ENCODE measurements at places on chromosomes 5 and 9.

- no peak for DNase-seq
Observed at GRCh38 chr5:124185716-124186115, 560.7 kb downstream of the ZNF608 start.

- no peak for DNase-seq
Observed at GRCh38 chr5:107878661-107879060, 207.9 kb upstream of the EFNA5 start.

DNA sequence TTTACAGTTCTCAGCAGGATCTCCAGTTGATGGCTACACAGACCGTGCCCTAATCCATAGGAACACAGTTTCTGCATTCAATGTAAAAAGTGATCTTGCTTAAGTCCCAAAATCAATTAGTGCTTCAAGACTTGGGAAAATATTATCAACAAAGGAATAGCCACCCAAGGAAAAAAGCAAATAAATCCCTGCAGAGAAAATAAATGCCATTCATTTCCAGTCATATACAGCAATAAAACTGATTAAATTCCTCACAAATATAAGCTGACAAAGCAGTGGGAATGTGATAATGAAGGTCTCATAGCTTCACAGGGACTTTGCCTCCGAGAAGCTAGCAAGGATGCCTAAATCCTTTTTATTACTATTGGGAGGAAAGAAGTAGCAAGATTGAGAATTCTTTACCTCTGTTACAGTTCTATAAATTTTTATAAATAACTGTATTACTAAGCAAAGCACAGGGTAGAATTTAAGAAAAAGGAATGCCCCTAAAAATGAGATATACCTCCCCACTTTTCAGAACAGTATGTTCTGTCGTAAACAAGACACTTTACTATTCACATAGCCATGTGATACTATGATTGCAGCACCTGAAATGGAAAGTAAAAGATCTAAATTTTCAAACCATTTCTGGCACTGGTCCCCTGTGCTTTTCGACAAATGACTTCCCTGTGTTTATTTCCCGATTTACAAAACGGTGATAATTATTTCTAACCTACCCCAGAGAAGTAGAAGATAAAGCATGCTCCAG lies 59.8 kb downstream of the ARSB start:
- no peak for DNase-seq

DNA sequence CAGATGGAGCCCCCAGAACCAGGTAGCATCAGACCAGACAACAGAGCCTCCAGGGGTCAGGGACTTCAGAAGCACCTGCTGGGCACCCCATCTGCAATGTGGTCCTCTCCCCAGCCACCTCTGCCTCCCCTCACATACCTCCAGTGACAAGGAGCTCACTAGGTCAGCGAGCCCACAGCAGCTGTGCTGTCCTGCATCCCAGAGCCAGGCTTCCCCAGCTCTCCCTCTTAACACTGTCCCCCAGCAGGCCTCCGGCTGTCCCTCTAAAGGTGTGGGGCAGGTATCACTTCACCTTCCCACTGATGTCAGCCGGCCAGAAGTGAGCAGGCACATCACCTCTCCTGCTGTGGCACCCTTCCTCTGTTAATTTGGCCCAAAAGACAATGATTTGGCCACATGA lies 83.6 kb downstream of the LMX1B start:
- DNase-seq: no peak

GRCh38 chr9:74499111-74499601 lies 2.0 kb downstream of the RORB start:
- no peak for DNase-seq

DNA sequence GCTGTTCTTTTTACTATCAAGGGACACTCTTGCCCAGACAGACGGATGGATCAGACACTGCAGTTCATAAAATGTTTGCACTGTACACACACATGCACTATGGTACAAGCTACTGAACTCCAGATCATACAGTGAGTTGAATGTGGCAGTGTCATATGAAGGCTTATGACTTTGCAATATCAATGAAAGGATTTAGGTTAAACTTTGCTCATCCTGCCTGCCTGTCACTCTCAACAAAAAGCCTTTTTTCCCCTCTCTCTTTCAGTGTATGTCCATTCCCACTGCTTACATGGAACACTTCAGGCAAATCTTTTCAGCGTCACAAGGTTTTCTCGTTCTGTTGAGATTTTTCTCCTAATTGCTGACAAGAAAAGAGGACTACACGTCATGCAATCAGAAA lies 97.4 kb downstream of the BNC2 start:
- no peak for DNase-seq

DNA sequence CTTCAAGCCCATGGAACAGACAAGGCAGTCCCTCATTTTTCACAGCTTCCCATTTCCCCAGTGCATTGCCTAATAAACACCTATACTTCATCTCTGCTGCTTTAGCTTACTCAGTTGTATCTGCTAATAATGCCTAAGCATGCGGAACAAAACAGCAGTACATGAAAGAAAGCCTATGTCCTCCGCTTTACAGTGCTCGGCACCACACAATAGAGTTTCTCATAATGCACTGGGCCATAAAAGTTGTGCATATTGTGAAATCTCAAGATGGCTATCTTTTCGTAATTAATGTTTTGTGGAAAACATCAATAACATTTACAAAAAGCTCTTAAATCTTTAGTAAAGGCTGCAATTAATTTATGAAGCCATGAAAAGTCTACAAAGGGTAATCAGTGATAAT lies 69.3 kb downstream of the DENND1A start:
- DNase-seq: no peak

GRCh38 chr9:136257381-136258298 lies 12.0 kb upstream of the QSOX2 start:
- no peak for DNase-seq

GRCh38 chr5:32182463-32183063 lies 8.4 kb upstream of the GOLPH3 start:
- no peak for DNase-seq

DNA sequence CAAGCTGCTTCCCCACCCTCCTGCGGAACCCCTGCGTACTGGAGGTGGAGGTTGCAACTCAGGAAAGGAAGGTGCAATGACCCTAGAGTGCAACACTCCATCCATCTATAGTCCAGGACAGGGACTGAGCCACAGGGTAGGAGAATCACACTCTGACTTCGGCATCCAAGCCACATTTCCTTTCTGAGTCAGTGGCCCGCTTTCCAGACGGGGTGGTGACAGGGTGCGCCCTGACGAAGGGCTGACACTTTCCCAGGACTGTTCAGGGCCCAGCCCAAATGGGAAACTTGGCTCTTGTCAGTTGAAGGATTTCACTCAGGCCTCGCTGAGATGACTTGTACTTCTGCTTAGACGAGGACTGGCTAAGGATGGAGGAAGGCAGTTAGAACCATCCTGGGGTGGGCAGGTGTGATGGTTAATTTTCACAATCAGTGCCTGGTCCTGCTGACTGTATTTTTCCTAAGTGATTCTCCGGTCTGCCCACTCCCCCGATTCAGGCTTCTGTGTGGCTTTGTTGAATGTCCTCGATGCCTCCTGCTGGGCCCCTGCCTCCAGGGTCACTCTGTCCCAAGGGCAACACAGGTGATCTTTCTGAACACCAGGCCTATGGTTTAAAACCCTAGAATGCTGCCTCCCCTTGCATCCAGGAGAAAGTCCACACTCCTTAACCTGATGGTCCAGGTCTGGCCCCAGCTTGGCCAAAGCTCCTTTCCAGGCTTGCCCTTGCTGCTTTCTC lies 228.1 kb downstream of the FSTL4 start:
- no peak for DNase-seq

GRCh38 chr5:172799416-172799815 lies 28.4 kb upstream of the DUSP1 start:
- DNase-seq: no peak

DNA sequence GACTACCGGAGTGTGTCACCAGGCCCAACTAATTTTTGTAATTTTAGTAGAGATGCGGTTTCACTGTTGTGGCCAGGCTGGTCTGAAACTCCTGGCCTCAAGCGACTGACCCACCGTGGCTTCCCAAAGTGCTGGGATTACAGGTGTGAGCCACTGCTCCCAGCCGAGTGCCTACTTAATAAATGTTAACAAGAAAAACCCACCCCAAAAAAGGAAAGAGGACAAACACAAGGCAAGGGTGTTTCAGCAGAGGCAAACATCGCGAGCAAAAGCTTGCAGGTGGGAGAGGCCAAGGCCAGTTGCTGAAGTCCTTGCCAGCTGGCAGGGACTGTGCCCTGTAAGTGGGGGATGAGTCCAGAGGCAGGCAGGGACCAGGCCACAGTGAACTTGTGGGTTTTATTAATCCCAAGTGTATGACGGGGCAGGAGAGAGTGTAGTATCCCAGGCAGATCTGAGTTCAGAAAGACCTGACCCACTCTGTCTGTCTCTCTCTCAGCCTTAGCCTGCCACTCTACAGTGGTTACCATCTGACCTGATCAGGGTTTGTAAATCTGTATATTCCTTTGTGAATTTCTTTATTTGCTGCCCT lies 6.4 kb upstream of the FPGS start:
- DNase-seq: no peak

DNA sequence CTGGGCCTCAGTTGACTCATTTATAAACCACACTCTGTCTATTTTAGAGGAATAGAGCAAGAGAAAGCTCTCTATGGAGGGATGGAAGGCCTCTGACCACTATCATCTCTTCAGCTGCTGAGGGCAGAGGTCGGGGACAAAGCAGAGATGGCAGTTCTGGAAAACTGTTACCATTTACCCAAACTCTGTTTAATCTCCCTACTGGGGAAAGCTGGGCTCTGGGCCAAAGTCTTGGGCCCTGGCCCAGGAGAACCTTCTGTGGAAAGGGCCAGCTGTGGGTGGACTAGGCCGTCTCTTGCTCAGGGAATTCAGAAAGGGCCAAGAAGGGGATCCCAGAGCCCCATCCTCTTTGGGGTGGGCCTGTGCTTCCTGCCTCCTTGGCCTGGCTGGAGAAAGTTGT lies 100.0 kb downstream of the PSD2 start:
- DNase-seq: no peak

DNA sequence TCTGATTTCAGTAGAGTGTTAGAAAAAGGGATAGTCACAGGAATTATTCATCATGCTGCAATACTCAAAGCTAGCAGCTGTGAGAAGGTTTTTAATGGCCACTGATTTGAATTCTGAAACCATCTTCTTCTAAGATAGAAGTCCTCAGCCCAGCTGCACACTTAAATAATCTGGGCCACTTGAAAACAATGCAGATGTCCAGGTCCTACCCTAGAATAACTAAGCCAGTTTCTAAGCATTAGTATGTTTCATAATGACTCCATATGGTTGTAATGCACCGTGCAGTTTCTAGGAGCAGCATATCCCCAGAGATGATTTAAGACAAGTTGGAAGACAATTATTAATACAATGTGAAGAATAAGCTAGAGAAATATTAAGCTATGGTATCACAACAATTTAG lies 159.9 kb upstream of the FBXL17 start:
- DNase-seq: no peak

- DNase-seq: no peak
Observed at GRCh38 chr5:77876862-77877502, 100.8 kb upstream of the TBCA start.

DNA sequence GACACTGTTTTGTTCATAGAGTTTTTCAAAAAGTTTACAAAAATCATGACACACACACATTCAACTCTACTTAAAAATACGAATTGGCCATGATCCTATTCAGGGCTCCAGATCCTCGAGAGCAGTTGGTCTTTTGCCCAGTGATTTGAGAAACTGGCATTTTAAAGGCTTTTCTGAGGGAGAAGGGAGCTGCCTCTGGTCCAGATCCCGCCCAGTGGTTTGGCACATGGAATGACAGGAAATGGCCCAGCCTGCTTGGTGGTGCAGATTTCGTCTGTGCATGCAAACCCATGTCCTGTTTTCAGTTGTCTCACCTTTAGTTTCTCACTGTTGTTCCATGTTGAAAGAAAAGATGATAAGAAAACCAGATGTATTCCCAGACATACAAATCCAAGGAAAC lies 3.6 kb downstream of the CAMK4 start:
- DNase-seq: no peak

DNA sequence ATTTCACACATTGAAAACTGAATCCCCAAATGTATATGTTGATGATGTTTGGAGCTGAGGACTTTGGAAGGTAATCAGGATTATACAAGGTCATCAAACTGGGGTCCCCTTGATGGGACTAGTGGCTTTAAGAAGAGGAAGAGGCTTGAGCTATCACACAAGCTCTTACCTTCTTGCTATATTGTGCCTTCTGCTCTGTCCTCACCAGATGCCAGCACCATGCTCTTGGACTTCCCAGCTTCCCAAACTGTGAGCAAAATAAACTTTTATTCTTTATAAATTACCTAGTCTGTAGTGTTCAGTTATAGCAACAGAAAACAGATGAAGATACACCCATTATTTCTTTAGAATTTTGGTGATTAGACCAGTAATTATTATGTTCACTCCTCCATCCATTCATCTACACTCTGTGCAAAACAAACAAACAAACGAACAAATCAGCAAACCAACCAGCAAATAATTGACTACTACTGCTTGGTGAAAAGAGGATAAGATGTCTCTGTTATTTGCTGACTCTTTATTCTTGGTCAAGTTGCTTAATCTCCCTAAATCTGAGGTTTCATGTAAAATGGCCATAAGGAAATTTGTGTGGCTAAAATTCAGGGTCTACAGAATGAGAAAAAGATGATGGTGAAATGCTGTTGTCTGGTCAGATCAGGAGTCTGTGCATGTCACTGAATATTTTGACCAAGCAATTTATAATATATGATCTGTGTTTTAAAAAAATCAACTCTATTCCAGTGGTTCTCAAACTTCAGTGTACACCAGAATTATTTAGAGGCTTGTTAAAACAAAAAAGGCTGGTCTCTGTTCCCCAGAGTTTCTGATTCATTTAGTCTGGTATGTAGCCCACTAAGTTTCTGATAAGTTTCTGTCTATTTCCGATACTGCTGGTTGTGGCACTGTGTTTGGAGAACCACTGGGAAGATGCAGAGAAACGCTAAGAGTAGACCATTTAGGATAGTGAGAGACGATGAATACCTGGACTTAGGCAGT lies 854.1 kb downstream of the MAT2B start:
- no peak for DNase-seq

GRCh38 chr9:126303488-126303887 lies 23.1 kb upstream of the MVB12B start:
- no peak for DNase-seq

GRCh38 chr5:132657676-132658380 lies at the start of gene IL13:
Gene IL13 (plus strand): TSS chr5:132658173. CDS start chr5:132658187, 14 bp downstream.
- DNase-seq: no peak

DNA sequence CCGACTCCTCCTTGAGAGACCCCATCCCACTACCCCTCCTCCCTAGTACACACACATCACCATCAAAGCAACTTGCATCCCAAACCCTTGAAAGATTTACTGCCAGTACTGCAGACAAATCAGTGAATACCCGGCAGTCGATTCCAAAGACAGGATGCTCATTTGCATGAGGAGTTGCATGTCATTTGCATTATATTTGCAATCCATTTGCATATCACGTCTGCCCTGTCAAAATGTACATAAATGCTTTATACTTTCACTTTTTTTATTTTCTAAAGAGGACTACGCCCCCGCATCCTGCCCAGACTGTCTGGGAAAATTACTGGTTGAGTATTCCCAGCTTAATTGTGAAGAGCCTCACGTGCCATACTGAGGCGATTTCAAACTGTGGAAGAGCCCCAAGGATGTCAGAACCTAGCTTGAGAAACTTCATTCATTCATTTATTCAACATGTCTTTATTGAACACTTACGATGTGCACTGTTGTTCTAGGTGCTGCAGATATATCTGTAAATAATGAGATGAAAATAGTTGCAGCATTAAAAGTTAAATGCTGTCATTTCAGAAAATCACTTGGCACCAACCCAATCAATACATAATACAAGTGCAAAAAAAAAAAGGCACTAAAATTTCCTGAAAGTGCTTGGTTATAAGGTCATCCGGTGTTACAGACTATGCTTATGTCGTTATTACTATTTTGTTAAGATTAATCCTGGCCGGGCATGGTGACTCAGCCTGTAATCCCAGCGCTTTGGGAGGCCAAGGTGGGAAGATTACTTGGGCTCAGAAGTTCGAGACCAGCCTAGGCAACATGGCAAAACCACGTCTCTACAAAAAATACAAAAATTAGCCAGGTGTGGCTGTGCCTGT lies 17.2 kb upstream of the SIL1 start:
- DNase-seq: no peak

Measured in epithelial cell of proximal tubule (primary cell).